Hair follicle dermal papilla cell (primary cell): ENCODE measurements at places on chromosomes 4 and X. TPM values are rescaled to one million over a fixed set of nuclear protein-coding genes. Genes with fewer than 3 reads are reported as not detected.

TAF7L gene
- 0.16 TPM in 1 of 2 replicates, not detected in the other for total RNA-seq

GPC4 gene
- total RNA-seq: 0.73 and 1.6 TPM in 2 replicates

NLRP2B gene
- total RNA-seq: not detected in 2 replicates

NUP62CL gene
- 0.12 and 0.16 TPM in 2 replicates for total RNA-seq

TMSB15C gene
- 1.9 and 2.9 TPM in 2 replicates for total RNA-seq

STBD1 gene
- 6.8 and 8.0 TPM in 2 replicates for total RNA-seq

DSPP gene
- total RNA-seq: not detected in 2 replicates

HS6ST2 gene
- 0.16 TPM in 1 of 2 replicates, not detected in the other for total RNA-seq

FSTL5 gene
- total RNA-seq: 0.12 and 4.2 TPM in 2 replicates

FAM133A gene
- 0.32 and 0.36 TPM in 2 replicates for total RNA-seq

TLR10 gene
- total RNA-seq: not detected in 2 replicates

AMBN gene
- not detected in 2 replicates for total RNA-seq

RASGEF1B gene
- total RNA-seq: 0.12 and 0.16 TPM in 2 replicates

RFC1 gene
- 31.3 and 35.9 TPM in 2 replicates for total RNA-seq

F11 gene
- not detected in 2 replicates for total RNA-seq
